Activated CD8-positive, alpha-beta memory T cell treated with anti-CD3 and anti-CD28 coated beads for 4 hours (primary cell): ENCODE measurements at places on chromosomes 6 and 20.

GRCh38 chr6:135465307-135465706, 32.2 kb downstream of the AHI1 start:
- no peak for DNase-seq

- DNase-seq, result no peak
Observed at GRCh38 chr6:36345681-36346466, 9.2 kb upstream of the BNIP5 start.

- no peak for DNase-seq
Observed at GRCh38 chr6:163965426-163966348, 551.2 kb downstream of the QKI start.

DNA sequence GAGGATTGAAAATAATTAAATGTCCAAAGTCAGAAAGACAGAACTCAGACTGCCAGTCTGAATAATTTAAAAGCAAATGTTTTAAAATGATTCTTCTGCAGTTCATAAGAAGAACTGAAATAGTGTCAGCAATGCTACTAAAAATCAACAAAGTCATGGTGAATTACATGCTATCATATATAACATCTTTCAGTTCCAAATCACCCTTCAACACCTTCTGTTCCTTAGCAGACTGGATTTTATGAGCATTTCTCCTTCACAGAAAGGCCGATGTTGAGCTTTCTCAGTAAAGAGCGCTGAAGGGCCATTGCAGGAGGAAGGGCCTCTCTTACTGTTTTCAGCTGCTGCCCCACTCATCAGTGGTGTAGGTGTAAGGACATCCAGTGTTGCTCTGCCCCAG, 63.3 kb downstream of the AIG1 start:
- DNase-seq, result no peak

- DNase-seq, result no peak
Observed at GRCh38 chr6:45677381-45678284, 299.9 kb upstream of the SUPT3H start.

GRCh38 chr20:550611-551010, 7.0 kb upstream of the CSNK2A1 start:
- no peak for DNase-seq

GRCh38 chr6:12505486-12505885, 211.1 kb upstream of the PHACTR1 start:
- no peak for DNase-seq

- DNase-seq, result no peak
Observed at GRCh38 chr6:56837322-56837894, 117.5 kb upstream of the BEND6 start.

- DNase-seq, result no peak
Observed at GRCh38 chr6:133034509-133035206, 206.5 kb upstream of the EYA4 start.

DNA sequence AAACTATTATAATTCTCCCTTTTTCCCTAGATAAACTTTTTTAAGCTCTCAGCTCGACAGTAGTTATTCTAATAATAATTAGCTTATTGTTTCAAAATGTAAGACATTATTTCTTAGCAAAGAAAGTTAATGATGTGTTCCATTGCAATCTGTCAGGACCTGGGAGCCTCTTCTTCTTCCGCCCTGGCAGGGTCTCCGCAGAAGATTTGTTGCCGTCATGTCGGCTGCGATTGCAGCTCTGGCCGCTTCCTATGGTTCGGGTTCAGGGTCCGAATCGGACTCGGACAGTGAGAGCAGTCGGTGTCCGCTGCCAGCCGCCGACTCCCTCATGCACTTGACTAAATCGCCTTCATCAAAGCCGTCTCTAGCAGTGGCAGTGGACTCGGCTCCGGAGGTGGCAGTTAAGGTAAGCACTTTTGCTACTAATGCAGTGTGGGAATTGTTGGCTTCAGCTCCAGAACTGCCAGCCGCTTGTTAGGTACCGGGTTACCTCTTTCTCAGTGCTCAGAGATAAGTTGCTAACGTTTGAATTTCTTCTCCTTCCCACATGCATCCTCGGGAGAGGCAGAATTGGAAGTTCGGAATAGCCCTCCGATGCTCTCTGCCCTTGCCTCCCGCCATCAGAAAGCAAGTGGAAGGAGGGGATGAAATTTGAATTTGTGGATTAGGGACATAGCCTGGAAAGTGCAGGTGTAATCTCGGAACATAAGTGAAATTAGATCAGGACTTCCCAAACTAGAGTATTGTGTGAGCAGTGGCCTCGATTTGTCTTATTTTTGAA, at the start of gene CDC40:
Gene CDC40, plus strand, starts transcription at position 200 of the 781 bp plus-strand sequence. Its CDS starts 18 bp downstream, at position 218.
- no peak for DNase-seq

DNA sequence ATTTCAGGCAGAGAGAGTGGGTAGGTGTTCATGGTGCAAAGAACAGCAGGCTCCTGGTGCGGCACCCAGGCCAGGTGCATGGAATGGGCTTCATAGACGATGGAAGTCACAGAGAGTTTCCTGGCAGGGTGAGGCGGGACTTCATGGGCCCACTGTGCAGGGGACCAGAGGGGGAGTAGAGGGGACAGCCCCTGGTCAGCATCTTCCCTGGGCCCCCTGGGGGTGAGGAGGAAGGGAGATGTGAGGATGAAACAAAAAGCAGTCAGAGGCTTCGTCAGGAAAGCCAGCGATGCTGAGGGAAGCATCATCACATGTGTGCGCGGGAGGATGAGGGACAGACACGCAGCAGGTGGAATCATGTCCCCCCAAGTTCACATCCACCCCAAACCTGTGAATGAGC, 2.4 kb upstream of the THBS2 start:
- DNase-seq, result no peak

DNA sequence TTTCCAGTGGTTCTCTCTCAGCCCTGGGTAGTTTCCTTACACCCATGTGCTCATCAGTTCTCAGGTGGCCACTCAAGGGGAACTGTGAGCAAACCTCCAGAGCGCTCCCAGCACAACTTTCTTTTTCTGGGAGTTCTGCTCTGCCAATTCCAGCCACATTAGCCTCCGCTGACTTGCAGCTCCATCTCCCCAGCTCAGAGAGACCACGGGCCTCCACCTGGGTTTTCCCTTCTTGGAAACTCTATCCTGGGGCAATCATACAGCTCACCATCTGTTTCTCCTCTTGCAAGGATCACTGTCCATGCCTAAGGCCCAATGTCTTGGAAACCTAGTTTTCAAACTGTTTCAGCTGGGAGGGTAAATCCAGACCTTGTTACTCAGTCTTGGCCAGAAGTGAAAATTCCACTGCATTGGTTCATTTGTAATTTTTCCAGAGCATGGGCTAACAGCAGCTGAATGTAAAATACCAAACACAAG, 129.9 kb downstream of the EYA2 start:
- no peak for DNase-seq

- DNase-seq, result no peak
Observed at GRCh38 chr20:33630507-33630906, 31.6 kb upstream of the C20orf144 start.

DNA sequence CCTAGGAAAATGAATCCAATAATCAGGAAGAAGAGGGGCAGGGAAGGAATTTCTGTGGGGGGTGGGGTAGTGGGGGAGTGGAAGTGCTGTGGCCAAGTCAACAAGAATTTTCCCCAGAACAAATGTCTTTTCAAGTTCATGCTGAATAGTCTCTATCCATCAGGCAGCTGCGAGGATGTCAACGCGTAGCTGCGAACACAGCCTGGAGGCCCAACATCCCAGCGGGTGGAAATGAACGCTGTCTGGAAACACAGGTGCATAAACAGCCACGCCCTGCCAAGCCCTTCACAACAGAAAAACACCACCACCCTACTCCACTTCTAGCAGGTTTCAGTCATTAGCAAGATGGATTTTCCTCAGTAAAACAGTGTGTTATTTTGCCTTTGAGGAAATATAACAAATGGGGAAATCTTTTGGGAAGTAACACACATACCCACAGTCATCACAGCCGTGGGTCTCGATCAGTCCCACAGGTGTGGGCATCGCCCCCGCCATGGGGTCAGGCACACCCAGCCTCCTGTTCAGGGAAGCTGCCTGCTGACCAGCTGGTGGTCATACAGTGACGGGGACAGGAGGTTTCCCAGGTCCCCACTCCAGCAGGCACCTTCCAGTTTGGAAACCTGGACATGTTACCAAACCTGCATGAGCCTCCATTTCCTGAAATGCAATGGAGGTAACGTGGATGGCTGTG, 112.1 kb upstream of the THBS2 start:
- DNase-seq, result no peak

DNA sequence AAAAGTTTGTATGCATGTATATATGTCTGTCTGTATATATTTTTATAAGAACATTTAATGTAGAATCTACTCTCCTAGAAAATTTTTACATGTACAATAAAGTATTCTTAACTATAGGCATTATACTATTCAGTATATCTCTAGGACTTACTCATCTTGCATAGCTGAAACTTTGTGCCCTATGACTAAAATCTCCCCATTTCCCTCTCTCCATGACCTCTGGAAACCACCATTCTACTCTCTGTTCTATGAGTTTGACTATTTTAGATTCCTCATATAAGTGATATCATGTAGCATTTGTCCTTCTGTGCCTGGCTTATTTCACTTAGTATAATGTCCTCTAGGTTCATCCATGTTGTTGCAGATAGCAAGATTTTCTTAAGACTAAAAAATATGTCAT, 205.1 kb upstream of the SMLR1 start:
- DNase-seq, result no peak

DNA sequence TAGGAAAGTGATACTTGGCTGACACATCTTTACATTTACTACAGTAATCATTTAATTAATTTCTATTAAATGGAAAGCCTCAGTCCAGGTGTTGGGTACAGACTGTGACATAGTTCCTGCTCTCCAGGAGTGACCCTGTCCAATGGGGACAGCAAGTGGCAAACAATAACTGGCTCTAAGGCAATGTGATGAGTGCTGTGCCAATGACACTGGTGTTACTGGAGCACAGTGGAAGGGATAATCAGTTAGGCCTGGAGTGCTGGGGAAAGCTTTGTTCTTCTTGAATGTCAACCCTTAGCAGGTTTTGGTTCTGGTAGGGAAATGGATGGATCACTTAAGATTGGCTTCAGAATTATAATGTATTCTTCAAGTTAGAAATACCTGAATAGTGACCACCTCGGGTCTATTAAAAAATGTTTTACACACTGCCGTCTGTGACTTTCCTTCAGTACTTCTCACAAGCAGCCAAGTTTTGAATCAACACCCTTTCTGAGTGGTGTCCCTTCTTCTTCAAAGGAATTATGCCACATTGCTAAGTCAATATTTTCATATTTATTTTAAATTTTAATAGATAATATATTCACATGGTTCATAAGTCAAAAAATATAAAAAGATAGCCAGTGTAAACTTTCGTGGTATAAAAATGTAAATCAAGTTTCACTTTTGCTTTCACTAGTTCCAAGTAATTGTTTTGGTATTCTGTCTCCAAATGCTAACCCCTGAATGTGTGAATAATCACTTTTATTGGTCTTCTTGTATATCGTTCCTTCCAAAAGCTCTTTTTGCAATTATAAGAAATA, 9.6 kb downstream of the CMTR1 start:
- no peak for DNase-seq

GRCh38 chr20:48482790-48483189, 345.0 kb downstream of the PREX1 start:
- DNase-seq, result no peak

DNA sequence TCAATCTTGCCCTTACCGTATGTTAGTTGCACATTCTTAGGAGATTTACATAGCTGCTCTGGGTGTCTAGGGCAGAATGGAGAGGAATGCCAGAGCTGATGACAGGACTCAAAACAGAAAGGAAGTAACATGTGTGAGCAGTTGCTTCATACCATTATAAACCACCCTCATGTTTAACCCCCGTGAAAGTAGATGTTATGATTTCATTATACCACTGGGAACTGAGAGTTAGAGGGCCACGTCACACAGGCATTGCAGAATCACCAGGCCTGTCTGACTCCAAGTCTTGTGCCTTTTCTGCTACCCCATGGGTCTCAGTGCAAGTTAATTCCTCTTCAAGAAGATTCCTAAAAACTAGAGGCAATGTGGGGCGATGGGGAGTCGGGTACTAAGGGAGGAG, 23.5 kb upstream of the SIM1 start:
- no peak for DNase-seq

- no peak for DNase-seq
Observed at GRCh38 chr6:84860920-84861319, 96.5 kb upstream of the TBX18 start.

DNA sequence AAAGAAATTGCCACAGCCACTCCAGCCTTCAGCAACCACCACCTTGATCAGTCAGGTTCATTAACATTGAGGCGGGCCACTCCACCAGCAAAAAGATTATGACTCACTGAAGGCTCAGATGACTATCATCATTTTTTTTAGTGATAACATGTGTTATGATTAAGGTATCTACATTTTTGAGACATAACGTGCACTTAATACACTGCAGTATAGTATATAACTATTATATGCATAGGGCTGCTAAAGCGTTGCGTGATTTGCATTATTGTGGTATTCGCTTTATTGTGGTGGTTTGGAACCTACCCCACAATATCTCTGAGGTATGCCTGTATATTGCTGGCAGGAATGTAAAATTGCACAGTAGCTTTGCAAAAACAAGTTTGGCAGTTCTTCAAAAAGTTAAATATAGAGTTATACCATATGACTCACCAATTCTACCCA, 6.8 kb upstream of the RIPK1 start:
- DNase-seq, result no peak

- DNase-seq, result no peak
Observed at GRCh38 chr6:62803094-62803493, 408.2 kb upstream of the FKBP1C start.

DNA sequence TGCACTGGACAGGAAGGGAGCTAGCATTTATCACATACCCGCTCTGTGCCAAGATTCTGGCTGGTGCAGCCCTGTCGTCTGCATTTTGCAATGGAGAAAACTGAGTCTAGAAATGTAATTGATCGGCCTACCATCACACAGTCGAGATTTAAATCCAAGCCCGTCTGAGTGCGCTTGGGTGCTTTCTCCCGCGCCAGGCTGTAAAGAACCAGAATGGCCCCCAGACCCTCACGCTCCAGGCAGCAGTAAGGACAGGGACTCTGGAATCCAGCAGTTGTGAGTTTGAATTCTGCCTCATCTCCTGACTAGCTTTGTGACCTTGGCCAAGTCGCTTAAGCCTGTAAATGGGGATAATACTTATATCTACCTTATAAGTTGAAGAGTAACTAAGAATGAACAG, 10.8 kb downstream of the DYNLRB1 start:
- no peak for DNase-seq

DNA sequence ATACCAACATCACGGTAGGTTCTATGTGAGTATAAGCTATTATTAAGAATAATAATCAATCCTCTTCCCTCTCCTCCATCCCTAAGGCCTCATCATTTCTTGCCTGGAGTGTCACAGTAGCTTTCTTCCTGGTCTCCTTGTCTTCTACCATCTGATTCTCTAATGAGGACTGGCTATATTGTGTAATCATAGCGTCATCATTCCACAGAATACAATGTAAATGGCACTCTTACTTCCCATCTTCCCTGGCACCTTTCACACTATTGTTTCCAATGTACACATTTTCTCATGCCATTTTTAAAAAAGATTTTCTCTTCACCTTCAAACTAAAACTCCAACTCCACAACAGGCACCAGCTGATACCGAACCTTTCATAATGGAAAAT, 2.2 kb upstream of the BTN3A2 start:
- no peak for DNase-seq

GRCh38 chr6:13624871-13625288, 9.7 kb downstream of the NOL7 start:
- DNase-seq, result no peak
